ENCODE measurements at places on chromosomes 11 and 22.
A peak's percentile ranks its signal among the peaks of the same experiment; 100 is the strongest.

DNA sequence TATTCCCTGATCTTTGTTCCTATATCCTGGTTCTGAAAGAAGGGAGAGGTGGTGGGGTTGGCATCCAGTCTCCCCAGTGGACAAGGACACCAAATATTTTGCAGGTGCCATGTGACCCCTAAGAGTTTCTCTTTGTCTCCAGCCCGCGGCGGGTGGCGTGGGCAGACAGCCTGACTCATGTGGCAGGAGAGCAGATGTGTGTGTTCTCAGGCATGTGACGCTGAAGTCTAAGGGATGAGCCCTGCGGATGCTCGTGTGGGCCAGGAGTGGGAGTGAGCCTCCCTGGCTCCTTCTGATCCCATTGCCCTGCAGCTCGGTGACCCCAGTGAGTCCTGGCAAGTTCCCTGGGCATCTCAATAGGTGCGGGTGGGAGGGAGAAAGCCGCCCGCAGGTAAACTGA is 94.8 kb upstream of the TBCEL start:
- no peak for DNase-seq

DNA sequence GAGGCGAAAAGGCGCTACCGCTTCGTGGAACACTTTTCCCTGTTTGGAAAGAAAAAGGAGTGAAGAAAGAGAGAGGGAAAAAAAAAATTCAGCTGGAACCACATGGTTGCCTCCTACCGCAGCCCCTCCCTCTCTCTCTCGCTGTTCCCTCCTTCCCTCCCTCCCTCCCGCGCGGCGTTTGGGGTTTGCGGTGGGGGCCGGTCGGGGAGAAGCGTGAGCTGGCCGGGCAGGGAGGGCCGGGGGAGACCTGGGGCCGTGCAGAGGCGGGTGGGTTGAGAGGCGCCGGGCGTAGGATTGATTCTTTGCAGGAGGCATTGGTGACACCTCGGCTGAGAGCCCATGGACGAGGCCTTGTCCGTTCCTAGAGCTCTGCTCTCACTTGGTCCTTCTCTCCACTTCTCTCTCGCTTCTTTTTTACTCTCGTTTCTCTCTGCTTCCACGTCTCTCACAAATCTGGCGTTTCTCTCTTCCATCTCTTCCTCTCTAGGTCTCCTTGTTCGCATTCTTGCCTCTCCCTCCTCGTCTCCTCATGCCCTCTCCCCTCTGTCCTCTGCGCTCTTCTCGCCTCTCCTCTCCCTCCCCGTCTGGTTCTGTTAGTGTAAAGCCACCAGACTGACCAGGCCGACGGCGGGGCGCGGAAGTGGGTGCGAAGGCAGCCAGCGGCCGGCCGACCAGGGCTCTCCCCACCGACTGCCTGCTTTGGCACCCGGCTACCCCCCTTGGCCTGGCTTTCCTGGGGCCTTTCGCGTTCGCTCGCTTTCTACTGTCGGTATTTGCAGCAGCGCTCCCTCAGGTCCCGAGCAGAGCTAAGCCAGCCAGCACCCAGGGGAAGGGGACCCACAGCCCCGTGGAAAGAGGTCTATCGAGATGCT is at the start of gene CLMP:
CLMP (minus strand) TSS at position 61 of the 872 bp plus-strand sequence. CDS start 308 bp downstream, outside the sequence.
- no peak for DNase-seq

GRCh38 chr22:22195265-22196017 is 49.1 kb upstream of the VPREB1 start:
- peak; percentile 30 for DNase-seq

DNA sequence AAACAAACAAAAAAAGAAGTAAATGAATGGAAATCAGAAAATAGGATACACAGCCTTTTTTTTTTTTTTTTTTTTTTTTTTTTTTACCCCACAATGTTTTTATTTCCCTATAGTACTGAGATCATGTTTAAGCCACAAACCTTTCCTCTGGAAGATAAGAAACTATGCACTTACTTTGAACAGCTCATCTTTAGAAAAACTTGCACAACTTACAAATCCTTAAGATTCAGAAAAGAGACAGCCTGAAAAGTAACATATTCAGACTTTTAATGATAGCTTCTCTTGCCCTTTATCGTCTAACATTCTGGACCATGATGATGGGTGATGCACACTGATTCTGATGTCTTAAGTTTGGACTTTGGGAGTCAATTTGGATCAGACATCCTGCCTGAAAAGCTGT is 80.3 kb downstream of the TNRC6B start:
- DNase-seq: no peak

DNA sequence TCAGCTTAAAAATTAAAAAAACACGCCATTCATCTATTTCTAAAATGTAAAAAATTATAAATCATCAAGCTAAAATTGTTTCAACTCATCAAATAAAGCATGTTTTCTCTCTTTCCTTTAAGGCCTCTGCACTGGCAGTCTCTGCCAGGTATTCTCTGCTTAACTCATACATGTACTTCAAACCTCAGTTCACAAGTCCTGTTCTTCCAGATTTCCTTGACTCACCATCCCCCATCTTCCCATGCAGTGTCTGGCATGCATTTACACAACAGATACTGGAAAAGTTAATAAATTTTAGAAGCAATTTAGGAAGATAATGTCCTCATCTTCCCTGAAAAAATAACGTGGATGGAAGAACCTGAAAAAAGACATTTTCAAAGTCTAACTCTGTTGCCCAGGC is 32.5 kb downstream of the CSTF3 start:
- no peak for DNase-seq

DNA sequence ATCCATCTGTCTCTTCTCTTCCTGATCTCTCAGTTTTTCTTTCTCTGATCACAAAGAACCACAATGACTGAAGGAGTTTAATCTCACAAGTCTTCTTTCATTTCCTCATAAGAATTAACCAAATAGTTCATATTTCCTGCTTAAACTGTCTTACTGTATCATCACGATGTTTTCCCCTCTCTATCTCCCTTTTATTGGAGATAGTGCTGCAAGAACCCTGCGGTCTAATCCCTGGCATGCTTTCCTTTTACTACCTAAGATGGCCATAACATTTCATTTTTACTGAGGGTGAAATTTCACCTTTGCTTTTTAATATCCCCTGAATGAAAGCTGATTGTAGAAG is 28.9 kb downstream of the CARD18 start:
- DNase-seq: no peak

- no peak for DNase-seq
These were observed 6.9 kb downstream of the EHD1 start for GRCh38 chr11:64871492-64871891.

DNA sequence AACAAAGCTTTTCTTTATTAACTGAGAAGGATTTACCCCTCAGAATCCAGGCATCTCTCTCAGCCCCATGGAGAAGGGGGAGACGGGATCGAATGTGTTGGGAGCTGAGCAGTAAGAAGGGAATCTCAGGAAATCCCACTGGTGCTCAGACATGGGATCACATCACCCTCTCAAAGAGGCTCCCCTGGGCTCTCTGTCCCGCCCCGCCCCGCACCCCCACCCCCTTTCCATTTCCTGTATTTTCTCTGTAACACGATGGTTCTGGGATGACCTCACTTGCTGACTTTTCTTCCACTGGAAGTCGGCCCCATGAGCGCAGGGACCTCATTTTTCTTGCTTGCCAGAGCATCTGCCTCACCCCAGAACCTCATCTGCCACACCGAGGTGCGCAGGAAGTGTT is 100.0 kb downstream of the RPS6KA4 start:
- no peak for DNase-seq

GRCh38 chr11:118283037-118283636 is 19.0 kb upstream of the MPZL2 start:
- no peak for DNase-seq

DNA sequence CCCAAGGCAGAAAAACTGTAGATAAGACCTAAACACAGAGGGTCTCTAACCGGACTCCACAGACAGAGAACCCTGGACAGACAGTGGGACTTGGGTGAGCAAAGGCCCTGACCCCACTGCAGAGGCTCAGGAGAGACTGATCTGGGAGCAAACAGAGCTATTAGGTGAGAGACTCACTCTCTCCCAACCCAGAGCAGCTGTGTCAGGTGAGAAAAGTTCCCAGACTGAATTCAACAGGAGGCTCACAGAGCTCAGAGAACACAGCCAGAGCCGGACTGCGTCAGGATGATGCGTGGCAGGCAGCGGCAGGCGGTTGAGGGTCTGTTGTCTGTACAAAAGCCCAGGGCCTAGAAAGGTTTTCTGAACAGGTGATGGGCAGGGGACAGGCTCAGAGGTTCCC is 5.5 kb downstream of the RFPL2 start:
- DNase-seq: no peak

Measured in activated naive CD4-positive, alpha-beta T cell (primary cell).